ENCODE measurements at places on chromosomes 7 and 10.

DNA sequence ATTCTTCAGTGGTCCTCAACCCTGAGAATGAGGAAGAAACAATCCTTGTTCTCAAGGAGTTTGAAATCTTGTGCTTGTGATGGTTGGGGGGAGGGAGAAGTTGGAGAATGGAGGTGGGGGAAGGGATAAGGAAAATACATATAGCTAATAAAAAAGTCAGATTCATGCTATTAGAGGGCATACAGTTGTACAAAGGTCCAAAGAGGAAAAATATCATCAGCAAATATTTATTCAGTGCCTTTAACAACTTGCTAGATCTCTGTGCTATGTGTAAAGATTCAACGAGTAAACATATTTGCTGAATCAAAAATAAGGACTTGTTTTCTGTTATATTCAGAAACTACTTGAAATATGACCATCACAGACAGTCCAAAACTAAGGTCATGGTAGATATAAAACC lies 114.4 kb downstream of the HIBADH start:
- DNase-seq = no peak

DNA sequence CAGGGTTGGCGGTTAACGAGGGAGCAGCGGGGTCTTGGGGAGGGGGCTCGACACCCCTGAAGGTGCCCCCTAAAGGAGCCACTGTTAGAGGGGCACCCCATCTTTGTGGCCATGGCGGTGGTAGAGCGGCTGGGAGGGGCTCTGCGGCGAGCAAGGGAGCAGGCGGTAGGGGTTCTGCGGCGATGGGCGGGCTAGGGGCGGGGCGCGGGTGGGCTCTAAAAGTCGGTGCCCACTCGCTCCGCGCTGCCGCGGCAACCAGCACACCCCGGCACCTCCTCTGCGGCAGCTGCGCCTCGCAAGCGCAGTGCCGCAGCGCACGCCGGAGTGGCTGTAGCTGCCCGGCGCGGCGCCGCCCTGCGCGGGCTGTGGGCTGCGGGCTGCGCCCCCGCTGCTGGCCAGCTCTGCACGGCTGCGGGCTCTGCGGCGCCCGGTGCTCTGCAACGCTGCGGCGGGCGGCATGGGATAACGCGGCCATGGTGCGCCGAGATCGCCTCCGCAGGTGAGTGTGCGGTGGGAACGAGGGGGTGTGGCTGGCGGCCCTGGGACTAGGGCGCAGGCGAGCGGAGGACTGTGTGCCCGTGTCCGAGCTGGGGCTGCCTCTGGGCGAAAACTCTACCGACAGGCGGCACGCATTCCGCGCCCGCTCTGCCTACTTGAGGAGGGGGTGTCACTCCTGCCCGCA lies at the start of gene MEST:
TSS of gene MEST (plus strand) at position 245 of the 682 bp plus-strand sequence. CDS start at position 474, 229 bp downstream.
- DNase-seq = no peak

DNA sequence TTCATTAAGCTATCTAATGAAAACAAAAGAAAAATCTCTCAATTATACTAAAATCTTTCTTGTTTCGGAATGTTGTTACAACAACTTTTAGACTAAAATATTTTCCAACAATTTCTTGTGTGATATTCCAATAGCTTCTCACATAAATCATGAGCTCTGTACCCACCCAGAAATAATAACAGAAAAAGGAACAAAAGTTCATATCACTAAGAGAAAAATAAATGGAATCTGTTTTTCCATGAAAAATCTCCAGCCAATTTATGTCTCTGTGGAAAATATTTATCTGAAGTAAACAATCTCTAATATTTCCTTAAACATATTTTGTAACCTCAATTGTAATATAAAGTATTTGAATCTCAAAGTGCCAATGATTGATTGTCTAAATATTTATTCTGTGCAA lies 628.6 kb upstream of the ANKRD30A start:
- no peak for DNase-seq

DNA sequence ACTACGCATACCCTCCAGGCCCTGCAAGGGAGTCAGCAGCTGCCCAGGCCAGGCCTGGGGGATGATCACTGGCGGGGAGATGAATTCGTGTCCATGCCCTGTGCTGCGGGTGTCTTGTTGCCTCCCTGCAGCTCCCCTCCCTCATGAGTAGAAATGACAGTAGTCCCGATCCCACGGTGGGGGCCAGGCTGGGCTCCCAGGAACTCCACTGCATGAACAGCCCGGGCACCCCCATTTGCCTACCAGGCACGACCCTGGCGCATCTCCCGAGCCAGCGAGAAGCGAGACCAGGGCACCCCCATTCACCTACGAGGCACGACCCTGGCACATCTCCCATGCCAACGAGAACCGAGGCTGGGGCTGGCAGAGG lies 246.5 kb downstream of the ELFN1 start:
- no peak for DNase-seq

DNA sequence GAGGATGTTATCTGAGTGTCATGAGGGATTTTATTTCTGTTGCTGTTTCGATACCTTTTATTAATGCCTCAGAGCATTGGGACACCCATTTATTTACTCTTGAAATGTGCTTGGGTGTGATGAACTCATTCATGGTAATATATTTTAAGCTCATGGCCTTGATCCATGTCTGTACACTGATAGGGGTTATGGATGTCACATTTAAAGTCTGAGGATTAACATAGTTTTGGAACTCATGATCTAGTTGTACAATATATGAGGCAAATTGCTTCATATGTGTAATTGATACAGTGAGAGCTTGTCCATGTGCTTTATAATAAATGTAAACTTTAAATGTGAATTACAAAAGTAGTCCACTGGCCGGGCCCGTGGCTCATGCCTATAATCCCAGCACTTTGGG lies 23.0 kb upstream of the ZRANB1 start:
- no peak for DNase-seq

All from suppressor macrophage treated with lipopolysaccharide for 4 hours (primary cell).